ENCODE measurements at places on chromosomes 6 and 20.

GRCh38 chr20:37896932-37897548 is 5.9 kb upstream of the VSTM2L start:
- no peak for DNase-seq

GRCh38 chr6:7000825-7001777 is 106.7 kb upstream of the RREB1 start:
- no peak for DNase-seq

DNA sequence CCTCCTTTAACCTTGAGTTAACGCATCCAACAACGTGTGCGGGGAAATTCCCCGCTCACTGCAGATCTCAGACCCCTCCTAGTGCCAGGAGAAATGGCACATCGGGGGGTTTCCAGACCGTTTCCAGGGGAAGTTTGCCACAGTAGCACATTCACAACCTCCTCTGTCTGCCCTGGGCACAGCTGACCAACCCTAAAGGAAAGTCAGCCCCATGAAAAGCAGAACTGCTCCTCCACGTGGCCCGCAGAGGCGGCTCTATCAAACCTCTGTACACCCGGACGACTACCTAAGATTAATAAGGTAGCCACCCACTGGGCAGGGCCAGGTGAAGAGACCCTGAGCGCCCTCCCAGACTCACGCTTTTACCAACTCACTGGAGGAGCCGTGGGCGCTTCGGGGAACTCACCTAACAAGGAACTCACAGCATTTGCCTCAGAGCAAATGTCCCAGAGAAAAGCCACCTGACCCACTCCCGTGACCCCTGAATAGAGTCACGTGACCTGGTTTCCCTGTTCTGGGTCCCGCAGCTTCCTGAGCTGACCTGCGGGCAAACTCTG is 93.1 kb downstream of the PRND start:
- no peak for DNase-seq

DNA sequence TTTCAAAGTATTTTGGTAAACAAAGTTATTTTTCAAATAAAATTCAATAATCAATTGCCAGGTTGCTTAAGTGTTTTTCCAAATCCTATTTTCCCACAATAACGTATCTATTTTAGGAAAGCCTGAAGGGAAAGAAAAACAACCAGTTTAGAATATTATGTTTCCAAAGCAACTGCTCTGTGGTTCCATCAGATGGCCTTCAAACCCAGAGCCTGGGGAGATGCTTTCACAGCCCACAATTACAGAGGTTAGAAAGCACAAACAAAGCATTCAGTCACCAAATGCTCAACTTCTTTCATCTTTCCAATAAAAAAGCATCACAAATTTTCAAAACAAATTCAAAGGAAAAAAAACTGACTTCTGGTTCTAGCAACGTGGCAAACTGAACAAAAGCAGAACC is 66.0 kb downstream of the ELOVL5 start:
- DNase-seq, result no peak

- no peak for DNase-seq
These were observed 75.3 kb upstream of the MRAP2 start for GRCh38 chr6:83958241-83958685.

DNA sequence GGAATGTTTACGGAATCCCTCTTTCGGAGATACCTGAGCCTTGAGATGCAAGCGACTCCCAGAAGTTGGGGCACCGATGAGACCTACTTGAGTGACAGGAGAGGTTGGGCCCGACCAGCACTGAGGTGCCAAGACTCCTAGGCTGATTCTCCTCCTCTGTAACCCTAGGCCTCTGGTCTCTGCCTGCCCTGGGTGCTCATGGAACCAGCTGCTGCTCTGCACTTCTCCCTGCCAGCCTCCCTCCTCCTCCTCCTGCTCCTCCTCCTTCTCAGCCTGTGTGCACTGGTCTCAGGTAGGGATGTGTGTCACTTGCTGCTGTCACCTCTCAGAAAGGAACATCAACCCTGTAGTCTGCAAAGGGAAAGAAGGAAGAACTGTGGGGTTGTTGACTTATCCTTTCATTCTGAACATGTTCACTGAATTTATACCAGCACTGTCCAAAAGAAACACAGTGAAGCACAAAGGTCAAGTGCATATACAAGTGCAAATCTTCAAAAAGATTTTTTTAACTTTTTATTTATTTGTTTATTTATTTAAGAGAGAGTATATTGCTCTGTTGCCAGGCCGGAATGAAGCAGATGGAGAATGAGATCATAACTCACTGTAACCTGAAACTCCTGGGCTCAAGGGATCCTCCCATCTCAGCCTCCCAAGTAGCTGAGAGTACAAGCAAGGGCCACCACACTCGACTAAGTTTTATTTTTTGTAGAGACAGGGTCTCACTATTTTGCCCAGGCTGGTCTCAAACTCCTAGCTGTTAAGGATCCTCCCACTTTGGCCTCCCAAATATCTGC is 913 bp downstream of the BTN2A2 start:
- DNase-seq, result peak; percentile 67

DNA sequence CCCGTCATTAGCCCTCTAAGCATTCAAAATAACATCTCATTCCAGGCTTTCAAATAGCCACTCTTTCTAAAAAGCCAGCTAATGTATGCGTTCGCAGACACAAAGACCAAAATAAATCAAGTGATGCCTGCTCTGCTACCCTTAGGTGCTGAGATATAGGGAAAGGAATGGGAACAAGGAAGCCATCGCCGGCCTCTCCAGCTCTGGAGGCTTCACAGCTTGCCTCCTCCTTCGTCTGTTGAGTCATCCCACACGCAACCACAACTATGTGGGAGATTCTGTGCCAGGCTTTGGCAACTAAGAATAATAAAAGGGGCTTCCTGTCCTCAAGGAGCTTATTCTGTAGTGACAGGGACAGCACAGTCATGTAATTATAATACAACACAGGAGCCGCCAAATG is 27.3 kb upstream of the SLC22A23 start:
- no peak for DNase-seq

- no peak for DNase-seq
These were observed 32.5 kb downstream of the ADGRF1 start for GRCh38 chr6:47009583-47009982.
